OCI-M1 (cell line): ENCODE measurements at places on chromosomes 16 and 17.

DNA sequence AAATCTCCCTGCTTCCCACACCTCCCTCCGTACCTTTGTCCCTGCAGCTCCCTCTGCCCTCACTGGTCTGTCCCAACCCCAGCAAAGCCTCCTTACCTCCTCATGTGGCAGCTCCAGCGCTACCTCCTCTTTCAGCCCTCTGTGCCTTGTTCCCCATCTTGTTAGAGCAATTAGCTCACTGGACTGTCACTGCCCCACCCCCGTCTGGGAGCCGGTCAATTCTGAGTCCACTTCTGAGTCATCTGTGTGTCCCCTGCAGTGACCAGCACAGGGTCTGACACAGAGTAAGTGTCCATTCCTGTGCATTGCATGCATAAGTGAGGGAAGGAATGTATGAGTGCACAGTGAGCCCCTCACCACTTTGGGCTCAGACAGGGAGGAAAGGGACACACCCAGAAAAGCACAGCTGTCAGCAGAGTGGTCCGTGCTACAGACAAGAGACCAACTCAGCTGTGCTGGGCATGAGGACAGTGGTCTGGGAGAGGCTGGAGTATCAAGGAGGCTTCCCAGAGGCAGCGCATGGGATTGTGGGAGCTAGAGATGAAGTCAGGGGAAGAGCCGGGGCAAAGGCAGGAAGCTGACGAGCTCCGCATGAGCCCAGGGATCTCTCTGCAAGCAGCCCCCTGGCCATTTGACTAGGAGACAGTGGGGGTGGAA is 45.9 kb downstream of the PITPNM3 start:
- DNase-seq = no peak

- DNase-seq = no peak
Measured at GRCh38 chr17:6079960-6080359, 9.8 kb downstream of the WSCD1 start.

DNA sequence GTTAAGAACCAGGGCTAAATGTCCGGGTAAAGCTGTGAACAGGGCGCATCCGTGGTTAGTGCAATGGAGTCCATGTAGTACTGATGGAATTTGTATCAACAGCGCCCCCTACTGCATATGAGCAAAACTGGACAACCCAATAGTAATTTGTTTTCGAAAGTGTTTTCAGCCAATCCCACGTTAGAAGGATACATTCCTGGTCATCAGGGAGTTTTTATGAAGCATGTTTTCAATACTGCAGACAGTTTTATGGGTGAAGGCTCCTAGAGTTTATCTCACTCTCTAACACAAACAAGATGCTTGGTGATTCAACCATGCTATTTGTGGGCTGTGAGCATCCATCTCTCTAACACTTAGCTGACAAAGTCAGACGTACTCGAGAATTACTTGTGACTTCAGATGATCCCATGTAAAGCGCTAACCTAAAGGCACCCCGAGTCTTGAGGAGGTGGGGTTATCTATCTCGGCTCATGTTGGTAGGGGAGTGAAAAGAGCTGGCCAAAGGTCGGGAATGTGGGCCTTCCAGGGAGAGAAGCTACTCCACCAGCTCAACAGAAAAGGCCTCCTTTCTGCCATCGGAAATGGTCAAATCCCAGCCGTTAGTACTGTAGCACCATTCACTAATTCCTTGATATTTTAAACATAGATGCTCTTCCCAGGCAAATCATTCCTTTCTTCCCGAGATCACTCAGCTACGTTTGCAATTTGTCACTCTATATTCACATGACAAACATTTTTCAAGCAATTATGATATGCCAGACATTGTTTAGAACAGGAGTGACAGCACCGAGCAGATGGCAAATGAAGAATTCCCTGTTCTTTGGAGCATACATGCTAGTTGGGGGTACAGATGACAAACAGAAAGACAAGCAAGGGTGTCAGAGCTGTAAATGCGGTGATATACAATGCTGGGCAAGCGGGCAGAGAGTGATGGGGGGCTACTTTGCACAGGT is 46.9 kb upstream of the HNF1B start:
- DNase-seq = peak; percentile 57

DNA sequence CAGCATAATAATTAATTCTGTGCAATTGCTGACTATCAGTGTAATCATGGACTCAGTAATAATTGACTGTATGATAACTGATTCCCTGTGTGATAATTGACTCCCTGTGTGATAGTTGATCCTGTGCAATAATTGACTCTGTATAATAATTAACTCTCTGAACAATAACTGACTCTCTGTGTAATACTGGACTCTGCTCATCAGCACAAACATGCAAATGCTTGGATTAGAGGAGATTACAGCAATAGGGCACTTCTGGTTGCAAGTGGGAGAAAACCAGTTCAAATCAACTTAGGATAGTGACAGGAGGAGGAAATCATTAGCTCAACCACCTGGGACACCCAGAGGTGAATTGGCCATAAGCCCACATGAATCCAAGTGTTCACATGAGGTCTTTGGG is 582.1 kb downstream of the RBFOX1 start:
- DNase-seq = no peak

- no peak for DNase-seq
Measured at GRCh38 chr17:59620064-59620359, 317 bp downstream of the CLTC start.

- no peak for DNase-seq
Measured at GRCh38 chr16:58324792-58325191, 30.0 kb upstream of the PRSS54 start.

DNA sequence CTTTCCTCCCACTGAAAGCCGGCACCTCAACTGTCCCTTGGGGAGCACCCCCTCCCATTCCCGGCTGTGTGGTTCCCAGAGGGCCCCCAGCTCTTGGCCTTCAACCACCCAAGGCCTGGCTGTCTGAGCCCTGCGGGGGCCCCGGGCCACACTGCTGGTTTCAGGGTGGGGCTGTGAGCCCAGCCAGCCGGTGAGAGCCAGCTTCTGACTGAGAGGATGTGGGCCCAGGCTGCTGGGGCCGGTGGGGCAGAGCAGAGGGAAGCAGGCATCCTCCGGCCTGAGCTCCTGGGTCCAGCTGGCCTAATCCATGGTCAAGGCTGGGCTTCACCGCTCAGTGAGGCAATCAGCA is 875 bp upstream of the LGALS3BP start:
- no peak for DNase-seq

GRCh38 chr17:207775-208174 is 26.3 kb upstream of the DOC2B start:
- DNase-seq = no peak

GRCh38 chr17:79562192-79562930 is 48.5 kb downstream of the RBFOX3 start:
- no peak for DNase-seq

DNA sequence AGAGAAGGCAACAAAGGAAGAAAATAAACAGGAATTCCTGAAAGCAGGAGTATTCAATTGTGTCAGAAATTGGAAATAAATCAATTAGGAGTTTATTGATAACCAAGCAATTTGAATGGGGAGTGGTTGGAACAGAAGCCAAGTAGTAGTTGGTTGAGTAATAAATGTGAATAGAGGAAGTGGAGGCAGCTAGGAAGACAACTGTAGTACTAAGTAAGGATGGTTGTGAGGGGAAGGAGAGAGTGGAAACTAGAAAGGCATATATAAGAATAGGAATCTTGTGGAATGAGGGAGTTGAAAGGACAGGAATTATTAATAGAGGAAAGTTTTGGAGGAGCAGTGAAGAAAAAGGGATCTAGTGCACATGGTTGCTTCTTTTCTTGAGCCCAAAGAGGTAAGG is 34.4 kb downstream of the NFAT5 start:
- DNase-seq = peak; percentile 31

- DNase-seq = no peak
Measured at GRCh38 chr16:590188-590814, 435 bp downstream of the RAB40C start.

DNA sequence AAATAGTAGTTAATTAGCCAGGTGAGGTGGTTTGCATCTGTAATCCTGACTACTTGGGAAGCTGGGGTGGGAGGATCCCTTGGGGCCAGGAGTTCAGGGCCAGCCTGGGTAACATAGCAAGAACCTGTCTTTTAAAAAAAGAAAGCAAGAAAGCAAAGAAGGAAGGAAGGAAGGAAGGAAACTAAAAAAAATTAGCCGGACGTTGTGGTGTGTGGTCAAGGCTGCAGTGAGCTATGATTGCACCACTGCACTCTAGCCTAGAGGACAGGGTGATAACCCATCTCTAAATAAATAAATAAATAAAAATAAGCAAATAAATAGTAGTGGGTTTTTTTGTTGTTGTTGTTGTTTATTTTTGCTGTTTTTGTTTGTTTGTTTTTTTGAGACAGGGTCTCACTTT is 39.3 kb upstream of the MAP2K6 start:
- no peak for DNase-seq

DNA sequence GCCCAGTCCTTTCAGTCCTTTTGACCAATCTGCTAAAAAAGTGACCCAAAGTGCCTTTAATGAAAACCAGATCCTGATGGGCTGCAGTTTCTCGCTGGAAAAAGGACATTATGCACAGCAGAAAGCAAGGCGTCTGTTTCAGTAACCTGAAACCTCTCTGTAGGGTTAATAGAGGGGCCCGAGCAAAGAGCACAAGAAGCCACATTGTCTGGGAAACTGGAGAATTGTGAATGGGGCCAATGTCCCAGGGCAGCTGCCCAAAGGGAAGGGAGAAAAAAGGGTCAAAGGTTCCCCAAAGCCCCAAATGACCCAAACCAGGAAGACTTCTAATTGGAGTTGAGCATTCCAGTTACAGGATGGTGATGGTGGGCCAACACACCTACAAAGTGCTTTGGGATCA is 3.0 kb downstream of the OTOA start:
- DNase-seq = no peak

DNA sequence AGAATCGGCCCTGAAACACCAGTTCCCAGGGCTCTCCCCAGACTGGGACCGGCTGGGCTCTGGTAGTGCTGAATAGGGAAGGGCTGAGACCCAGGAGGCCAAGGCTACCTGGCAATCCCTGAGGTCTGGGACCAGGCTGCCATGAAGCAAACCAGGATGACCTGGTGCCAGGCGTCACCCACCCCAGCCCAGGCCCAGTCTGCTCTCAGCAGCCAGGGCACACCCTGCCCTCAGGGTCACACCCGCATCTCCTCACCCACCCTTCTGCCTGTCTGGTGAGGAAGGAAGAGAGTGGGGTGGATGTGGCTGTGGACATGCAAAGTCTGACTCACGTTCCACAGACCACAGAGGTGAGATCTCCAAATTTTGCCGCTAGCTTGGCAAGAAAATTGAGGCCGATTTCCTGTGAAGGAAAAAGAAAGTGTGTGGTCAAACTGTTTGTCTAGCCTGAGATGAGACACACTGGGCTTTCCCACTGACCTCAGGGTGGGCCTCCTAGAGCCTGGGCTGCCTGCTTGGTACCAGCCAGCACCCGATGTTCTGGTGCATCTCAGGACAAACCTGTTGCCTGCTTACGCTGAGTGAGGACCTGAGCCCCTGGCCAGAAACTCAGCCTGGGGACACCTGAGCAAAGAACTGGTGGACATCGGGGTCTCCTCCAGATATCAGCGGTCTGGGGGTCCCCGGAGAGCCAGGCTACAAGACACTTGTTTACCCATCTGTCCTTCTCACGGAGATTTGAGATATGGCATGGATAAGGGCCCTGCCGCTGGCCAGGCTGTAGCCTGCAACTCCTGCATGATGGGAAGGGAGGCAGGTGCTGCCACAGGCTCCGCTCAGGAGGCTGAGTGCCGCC is 6.3 kb upstream of the RAB37 start:
- DNase-seq = no peak

GRCh38 chr16:67115639-67116038 is 5.9 kb downstream of the PHAF1 start:
- DNase-seq = no peak

- DNase-seq = peak; percentile 38
Measured at GRCh38 chr16:22373662-22374310, 633 bp downstream of the CDR2 start.

DNA sequence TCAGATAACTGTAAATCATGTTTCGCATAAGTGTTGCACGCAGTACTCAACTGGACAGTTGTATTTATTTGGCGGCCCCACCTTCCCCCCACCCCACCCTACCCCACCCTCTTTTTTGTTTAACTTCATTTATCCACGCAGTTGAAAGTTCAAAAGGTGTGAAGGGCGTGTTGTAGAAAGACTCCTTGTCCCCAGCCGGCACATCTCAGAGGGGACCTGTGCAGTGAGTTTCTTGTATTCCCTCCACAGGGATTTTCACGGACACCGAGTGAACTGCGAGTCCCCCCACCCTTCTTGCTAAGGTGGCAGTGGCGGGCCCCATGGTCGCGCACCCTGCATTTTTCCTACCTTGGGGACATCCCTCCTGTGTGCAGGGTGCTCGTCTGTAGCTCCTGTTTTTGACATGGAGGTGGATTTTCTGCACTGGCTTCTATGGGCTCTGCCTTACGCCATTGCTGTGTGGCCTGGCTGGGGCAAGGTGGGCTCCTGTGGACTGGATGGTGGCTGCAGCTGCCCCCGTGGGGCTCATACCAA is 36.2 kb downstream of the ADCY7 start:
- DNase-seq = no peak

GRCh38 chr17:76709077-76709950 is 1.5 kb downstream of the MXRA7 start:
- no peak for DNase-seq

GRCh38 chr16:25126820-25127232 is 15.3 kb downstream of the LCMT1 start:
- peak; percentile 62 for DNase-seq

DNA sequence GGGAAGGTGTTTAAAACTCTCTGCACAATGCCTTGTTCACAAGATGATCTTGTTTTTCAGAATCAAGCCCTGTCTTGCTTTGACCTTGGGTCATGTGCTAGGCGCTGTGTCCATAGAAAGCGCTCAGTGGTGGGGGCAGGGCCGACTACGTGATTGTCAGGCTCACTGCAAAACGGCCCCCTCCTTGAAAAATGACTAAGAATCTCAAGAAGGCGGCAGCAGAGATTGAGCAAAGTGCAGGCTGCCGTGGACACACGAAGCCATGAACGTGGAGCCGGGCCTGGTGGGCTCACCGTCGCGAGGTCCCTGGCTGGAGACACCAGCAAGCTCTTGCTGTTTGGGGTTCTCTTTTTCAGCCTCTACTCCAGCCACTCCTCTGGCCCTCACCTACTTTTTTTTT is 10.2 kb downstream of the ATP2C2 start:
- no peak for DNase-seq

GRCh38 chr16:4216596-4216995 is 25.3 kb downstream of the SRL start:
- no peak for DNase-seq

DNA sequence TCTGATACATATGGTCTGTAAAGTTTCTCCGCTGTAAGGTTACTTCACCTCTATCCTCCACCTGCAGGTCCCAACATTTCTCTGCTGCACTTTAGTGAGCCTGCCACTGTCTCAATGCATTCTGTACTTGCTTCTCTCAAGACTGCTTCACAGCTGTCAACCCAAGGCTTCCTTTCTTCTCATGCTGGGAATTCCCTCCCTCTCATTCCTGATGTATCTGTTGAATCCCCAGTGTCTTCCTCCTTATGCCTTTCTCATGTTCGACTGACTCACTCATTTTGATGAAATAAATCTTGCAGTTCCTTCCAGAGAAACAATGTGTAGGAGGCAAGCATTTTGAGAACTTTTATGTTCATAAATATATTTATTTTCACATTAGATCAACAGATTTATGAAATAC is 288.3 kb downstream of the CNTNAP4 start:
- no peak for DNase-seq

- DNase-seq = no peak
Measured at GRCh38 chr16:87436225-87437172, 44.4 kb downstream of the MAP1LC3B start.

GRCh38 chr16:72932050-72932449 is 115.9 kb downstream of the ZFHX3 start:
- no peak for DNase-seq

- peak; percentile 80 for DNase-seq
Measured at GRCh38 chr17:57986841-57987580, 1.0 kb downstream of the VEZF1 start.

GRCh38 chr17:4509923-4510617 is 11.4 kb downstream of the SPNS2 start:
- DNase-seq = no peak
